ENCODE measurements at places on chromosomes 4 and X.

GRCh38 chrX:100600340-100600739, 15.6 kb downstream of the TNMD start:
- no peak for DNase-seq

GRCh38 chr4:73018595-73018994, 50.9 kb downstream of the COX18 start:
- no peak for DNase-seq

DNA sequence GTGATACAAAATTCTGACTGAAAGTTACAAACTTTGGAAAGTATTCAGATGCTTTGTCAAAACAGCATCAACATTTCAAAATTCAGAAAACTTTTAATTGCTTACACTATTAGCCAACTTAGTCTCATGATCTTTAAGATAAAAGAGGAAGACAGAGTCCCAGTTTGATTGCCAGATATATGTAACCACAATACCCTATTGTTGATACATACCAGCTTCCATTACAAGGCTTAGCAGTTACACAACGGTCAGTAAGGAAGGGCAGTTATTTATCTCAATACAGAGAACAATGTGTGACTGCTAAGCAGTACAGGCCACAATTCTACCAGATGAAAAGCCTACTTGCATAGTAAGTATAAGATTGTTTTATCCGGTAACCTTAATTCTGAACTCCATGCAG, 138.4 kb downstream of the SPANXN3 start:
- no peak for DNase-seq

DNA sequence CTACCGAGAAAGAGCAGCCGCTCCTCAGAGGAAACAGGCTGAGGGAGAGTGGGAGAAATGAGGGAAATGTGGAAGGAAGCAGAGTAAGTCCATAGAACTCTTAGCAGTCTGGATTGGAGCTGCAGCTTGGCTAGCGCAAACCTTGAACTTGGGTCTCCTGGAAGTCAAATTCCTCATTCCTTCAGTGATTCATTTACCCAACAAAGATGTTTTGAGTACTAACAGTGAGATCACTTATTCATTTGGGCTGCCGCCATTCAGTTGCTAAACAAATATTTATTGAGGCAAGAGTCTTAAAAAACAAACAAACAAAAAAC, 51.5 kb downstream of the SEL1L3 start:
- DNase-seq: peak; percentile 57

DNA sequence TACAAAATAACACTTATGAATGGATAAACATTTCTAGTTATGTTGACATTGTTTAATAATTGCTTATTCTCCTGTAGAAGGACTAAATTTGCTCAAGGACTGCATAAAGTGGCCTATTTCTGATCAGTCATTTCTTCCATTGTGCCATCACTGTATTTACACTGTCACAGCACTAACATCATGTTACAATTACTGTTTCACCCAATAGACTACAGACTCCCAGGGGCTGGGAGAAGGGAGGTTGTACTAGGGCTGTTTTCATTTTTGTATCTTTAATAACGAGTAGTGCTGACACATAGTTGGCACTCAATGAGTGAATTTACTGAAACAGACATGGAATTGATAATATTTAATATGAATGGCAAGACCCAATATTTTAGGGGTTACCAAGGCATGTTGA, 139.5 kb downstream of the SLC10A7 start:
- DNase-seq: no peak

- peak; percentile 43 for DNase-seq
Observed at GRCh38 chrX:70262952-70263567, 3.1 kb upstream of the P2RY4 start.

DNA sequence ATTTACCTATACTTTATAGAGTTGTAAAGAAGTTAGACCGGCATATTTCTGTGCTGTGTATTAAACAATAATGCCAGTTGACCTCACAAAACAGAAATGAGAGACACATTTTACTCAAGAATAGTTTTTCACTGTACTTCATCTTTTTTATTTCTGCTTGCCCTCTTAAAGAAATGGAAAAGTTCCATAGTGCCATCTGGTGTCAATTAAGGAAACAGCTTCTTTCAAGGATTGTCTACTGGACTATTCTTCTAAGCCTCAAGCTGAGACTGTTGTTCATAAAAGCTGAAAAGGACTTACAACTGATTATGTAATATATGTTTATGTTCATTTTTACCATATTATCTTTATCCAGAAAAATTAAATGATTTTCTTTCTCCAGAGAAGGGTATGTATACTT, 1523.7 kb downstream of the ARAP2 start:
- no peak for DNase-seq
